ENCODE measurements at places on chromosomes 3 and 15.

- DNase-seq, result no peak
These were observed 429.3 kb upstream of the AZI2 start for GRCh38 chr3:28777806-28778475.

- DNase-seq, result no peak
These were observed 534 bp downstream of the FRMD5 start for GRCh38 chr15:44194323-44195150.

DNA sequence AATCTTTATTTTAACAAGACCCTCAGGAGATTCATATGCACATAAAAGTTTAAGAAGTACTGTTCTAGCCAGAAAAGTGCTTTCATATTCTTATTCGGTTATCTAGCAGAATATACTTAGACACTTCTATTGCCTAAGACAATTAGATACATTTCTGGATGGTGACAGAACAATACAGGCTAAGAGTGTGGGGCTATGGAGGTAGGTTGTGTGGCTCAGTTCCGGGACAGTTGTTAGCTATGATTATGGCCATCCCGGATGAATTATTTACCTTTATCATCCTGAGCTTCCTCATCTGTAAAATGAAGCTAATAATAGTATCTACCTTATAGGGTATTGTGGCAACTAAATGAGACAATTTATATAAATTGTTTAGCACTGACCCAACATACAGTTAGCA lies 6.6 kb downstream of the FAM98B start:
- no peak for DNase-seq

- no peak for DNase-seq
These were observed 97.9 kb upstream of the SOX2 start for GRCh38 chr3:181613813-181614212.

GRCh38 chr3:20194793-20195460 lies 8.9 kb upstream of the SGO1 start:
- no peak for DNase-seq

DNA sequence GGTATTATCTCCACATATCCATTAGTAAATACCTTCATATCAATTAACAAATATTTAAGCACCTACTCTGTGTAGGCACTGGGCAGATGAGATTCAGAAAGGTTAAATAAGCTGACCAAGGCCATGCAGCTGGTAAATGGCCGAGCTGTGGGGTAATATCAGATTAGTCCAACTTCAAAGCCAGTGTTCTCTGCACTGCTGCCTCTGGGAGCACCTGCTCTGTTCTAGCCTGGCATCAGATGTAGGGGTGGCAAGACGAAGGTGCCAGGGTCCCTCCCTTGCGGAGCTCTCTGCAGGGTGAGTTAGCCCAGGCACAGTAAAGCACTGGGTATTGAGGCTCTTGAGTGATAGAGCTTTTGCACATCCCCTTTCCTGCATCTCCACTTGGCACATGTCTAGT lies 5.5 kb downstream of the TATDN2 start:
- no peak for DNase-seq

GRCh38 chr3:37030588-37030987 lies 37.3 kb downstream of the MLH1 start:
- DNase-seq, result no peak

GRCh38 chr3:195616681-195617080 lies 32.9 kb upstream of the APOD start:
- no peak for DNase-seq

- DNase-seq, result no peak
These were observed 345.6 kb upstream of the THBS1 start for GRCh38 chr15:39235084-39235795.

- no peak for DNase-seq
These were observed 36.0 kb upstream of the CMTM8 start for GRCh38 chr3:32202496-32202895.

DNA sequence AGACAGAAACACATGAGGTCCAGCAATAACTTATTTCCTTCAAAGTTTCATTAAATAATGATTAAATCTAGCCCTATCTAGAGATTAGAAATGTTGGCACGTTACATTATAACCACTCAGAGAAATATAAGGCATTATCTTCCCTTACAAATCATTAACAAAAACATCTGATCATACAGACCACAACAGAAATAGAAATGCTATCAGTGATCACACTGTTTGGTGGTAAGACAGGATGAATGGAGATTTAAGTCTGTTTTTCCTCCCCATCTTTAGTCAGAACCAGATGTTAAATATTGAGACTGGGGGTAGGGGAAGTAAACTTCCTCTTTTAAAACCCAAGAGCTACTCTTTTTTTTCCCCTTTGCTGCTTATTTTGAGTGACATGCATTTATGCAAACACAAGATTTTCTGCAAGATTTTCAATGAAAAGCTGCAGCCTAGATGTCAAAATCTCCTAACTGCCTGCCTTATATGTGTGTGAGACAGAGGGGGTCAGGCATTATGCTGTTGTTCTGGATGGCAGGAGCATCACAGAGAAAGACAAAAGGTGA lies 70.4 kb downstream of the CBLB start:
- DNase-seq, result no peak
